HFFc6 (cell line): ENCODE measurements at places on chromosomes 2 and 18.

GRCh38 chr2:116304328-116304727, 1510.2 kb upstream of the DDX18 start:
- no peak for DNase-seq

DNA sequence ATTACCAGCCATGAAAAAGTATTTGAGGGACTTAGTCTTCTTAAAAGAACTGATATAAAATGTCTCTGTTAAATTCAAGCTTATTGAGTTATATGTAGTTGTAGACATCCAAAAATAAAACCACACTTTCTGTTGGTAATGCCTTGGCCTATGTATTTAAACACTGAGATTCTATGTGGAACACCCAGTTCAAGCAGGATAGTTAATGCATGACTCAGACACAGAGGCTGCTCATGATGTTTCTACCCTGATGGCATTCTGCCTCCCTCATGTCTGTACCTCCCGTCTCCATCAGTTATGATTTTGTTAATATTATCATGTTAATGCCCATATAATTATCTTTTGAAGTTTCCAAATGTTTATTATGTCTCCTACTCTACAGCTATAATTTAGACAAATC, 164.5 kb downstream of the XIRP2 start:
- DNase-seq = peak; percentile 4

- peak; percentile 78 for DNase-seq
Measured at GRCh38 chr2:234289834-234290590, 206.9 kb downstream of the ARL4C start.

DNA sequence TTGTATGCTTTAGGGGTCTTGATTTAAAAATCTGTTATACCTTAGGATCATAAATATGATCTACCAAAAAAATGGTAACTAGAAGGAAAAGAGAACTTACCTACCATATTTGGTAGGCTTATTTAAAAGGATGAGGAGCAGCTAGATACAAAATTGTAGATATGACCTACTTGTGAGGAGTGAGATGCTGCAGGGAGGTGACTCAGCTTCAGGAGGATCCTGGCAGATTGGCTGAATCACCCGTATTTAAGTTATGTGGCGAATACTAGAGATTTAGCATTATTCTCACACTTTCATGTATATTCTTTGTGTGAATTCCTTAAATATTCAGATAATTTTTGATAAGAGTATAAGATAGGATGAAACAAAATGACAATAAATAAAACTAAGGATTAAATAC, 657.3 kb upstream of the LINC00305 start:
- no peak for DNase-seq

DNA sequence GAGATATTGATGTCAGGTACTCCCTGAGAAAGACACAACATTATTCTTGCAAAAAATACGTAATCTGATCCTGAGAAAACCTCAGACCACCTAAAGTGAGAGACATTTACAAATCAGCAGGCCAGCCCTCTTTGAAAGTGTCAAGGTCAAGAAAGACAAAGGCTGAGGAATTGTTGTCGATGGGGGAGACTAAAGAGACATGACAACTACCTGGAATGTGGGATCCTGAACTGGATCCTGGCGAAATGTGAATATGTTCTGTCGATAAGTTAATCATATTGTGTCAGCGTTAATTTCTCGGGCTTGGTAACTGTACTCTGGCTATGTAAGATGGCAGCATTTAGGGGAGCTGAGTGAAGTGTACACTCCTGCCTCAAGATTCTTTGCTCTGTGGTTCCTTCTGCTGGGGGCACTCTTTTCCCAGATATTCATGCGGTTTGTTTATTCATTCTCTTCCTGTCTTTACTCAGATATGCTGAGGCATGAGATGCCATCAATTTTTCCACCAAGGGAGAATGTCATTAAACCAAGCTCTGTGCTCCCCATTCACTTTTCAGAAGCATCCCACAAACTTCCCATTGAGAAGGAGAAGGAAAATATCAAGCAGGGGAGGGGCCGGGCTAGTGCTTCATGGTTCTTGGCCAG, 154.9 kb downstream of the CAPN13 start:
- no peak for DNase-seq

GRCh38 chr2:232076736-232077135, 115.2 kb downstream of the DIS3L2 start:
- DNase-seq = no peak

DNA sequence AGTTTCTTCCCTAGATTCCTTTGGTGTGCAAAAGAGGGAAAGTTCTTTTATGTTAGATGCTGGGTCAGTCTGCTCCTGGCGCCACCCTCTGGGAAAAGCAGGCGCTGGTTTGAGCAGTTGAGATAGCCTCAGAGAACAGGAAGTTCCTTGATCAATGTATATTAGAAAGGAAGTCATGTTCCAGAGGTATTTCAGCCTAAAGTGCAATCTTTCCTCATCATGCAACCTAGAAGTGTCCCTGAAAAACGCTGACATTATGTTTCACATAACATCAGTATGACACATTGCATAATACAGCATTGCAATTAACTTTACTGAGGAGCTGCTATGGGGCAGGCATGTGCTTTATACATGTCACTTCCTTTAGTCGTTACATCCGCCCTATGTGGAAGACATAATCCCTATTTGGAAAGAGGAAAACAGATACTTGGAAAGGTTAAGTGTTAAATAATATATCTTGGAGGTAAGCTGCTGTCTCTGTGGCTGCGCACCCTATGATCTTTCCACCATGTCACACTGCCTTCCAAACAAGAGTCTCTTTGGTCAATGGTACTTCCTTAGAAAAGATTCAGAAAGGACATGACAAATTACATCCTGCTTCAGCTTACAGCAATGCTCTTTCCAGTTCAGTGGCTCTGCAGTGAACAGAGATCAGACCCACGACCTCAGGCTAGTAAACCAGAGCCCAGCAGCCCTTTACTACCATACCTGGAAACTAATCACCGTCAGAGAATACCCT, 369.7 kb downstream of the RAD51AP2 start:
- no peak for DNase-seq

- no peak for DNase-seq
Measured at GRCh38 chr2:22822835-22823234, 562.1 kb upstream of the KLHL29 start.

DNA sequence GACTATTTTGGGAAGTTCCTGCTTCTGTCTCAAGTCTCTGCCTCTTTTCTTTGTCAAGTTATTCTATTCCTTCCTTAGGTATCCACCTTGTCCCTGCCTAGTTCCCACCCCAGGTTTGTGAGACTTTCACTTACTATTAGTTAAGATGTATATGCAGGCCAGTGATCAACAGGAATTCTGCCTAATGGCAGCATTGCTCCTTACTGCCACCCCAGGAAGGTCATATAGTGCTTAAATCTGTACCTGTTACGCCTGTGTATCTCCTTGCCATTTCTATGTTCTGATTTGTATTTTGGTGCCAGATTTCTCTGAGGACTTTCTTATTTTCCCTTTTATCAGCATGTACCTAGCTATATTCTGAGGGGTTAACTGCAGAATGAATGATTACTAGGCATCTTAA, 746.0 kb upstream of the TMEFF2 start:
- no peak for DNase-seq

DNA sequence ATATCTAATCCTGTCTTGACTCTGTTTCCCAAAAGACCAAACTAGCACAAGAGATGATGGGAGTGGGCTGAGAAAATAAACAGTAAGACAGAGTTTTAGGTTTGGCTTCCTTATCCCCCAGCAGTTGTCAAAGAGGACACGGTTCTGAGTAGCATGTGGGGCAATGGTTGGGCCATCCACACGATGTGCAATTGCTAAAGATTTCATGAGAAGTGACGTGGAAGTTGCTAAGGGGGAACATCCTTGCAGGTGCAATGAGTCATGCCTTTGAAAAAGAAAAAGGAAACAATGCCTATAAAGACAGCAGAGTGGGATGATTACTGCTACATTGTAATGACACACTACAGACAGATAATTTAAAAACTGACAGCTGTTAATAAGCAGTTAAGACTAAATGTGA, 1395.8 kb downstream of the LRP1B start:
- no peak for DNase-seq

GRCh38 chr2:42860319-42861094, 68.1 kb upstream of the HAAO start:
- DNase-seq = no peak
